ENCODE measurements at places on chromosomes 7 and 10. TPM values are rescaled to one million over a fixed set of nuclear protein-coding genes. Genes with fewer than 3 reads are reported as not detected.

LIPM gene
- total RNA-seq = not detected

CAMK1D gene
- total RNA-seq = 17.9 TPM

DNA sequence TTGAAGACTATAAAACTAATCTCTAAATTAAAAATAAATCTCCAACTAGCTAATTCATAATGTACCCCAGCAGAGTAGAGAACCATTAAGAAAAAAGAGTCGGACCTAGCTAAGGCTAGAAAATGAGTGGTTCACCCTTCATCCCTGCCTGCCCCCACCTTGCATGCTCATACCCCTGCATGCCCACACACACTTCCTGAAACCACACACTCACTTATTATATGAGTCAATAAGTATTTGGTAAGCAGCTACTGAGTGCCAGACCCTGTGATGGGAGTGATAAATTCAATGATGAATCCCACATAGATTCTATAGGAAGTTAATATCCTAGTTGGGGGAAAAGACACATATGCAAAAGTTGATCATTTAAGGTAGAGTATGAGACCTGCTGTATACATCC lies 152.9 kb upstream of the INHBA start:
- DNase-seq = no peak

GRCh38 chr10:18066947-18067346 lies 73.3 kb upstream of the CACNB2 start:
- DNase-seq = no peak

- DNase-seq = no peak
Observed at GRCh38 chr10:42574336-42574735, 64.0 kb downstream of the ZNF33B start.

DNA sequence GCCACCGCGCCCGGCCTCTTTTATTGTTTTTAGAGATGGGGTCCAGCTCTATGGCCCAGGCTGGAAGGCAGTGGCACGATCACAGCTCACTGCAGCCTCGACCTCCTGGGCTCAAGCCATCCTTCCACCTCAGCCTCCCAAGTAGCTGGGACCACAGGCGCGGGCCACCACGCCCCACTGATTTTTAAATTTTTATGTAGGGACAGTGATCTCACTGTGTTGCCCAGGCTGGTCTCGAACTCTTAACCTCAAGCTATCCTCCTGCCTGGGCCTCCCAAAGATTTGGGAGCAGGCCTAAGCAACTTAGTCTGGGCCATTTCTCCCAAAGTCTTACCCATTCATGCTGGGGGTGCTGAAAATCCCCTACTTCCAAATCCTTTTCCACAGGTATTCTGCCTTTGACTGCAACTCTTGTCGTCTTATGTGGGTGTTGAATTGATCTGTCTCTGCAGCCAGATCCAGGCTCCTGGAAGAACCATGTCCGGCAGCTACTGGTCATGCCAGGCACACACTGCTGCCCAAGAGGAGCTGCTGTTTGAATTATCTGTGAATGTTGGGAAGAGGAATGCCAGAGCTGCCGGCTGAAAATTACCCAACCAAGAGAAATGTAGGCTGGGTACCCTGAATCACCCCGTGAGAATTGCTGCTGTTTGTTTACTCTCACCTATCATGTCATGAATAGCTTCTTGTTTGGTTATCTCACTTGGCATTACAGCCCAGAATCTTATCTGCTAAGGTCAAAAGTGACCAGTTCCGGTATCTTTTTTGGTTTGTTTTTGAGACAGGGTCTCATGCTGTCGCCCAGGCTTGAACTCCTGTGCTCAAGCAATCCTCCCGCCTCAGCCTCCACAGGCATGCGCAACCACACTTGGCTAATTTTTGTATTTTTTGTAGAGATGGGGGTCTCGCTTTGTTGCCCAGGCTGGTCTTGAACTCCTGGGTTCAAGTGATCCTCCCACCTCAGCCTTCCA lies 1.1 kb downstream of the ZDHHC4 start:
- DNase-seq = no peak

DNA sequence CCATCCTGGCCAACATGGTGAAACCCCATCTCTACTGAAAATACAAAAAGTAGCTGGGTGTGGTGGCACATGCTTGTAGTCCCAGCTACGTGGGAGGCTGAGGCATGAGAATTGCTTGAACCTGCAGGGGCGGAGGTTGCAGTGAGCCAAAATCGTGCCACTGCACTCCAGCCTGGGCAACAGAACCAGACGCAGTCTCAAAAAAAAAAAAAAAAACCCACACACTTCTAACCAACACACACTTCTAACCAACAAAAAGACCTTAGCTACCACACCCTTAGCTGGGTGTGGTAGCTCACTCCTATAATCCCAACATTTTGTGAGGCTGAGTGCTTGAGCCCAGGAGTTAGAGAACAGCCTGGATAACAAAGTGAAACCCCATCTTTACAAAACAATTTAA lies 33.9 kb upstream of the SPOCK2 start:
- DNase-seq = peak; percentile 53

TLX1 gene
- not detected for total RNA-seq

DNA sequence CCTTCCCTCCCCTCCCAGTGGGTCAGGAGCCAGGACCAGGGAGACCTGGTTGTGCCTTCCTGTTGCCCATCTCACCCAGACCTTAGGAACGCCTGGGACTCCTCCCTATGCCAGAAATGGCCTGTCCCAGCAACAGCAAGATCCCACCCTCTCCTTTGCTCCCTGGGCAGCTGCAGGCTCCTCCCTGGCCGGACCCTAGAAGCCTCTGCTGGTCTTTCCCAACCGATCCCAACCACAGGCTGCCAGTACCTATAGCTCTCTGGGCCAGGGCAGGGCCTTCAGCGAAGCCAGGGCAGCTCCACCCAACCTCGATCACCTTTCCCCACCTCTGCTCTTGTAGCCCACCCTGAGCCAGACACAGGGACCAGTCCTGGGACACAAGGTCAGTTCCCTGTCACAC lies 21.9 kb downstream of the LDB3 start:
- no peak for DNase-seq

GOLGA7B gene
- 0.87 TPM for total RNA-seq

DNA sequence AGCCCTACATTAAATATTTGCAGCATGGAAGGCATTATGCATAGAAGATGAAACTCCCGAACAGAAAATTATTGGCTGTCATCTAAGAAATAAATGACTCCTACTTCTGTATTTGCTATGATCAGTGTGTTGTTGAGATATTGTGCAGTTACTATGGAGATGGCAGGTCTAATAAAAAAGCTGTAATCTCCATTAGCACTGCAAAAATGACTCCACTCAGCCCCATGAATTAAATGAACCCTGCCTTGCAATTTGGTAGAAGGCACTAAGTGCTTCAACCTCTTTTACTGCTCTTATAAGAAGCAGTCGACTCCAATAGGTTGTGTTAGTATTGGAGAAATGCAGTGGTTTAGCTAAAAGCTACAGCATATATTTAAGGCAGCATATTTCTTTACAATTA lies 290.0 kb upstream of the PHYHIPL start:
- DNase-seq = no peak

STAG3 gene
- total RNA-seq = 20.9 TPM

GRCh38 chr7:149562602-149563001 lies 65.0 kb upstream of the ZNF746 start:
- DNase-seq = no peak

NRG3 gene
- total RNA-seq = not detected

DNA sequence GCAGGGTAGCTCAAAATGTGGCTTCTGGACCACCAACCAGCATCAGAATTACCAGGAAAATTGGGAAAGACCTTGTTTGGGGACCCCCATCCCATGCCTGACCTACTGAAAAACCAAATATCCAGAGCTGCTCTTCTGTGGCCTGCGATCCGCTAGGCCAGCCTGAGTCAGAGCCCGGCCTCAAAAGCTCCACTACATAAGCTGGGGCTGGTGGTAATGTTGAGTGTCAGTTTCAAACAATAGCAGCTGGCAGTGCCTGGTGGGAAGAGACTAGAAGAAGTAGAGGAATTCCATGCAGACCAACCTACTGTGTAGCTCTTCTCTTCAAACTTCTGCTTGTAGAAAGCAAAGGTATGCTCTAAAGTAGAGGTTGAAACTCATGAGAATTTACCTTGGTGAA lies 52.0 kb downstream of the KLRG2 start:
- DNase-seq = no peak

DNA sequence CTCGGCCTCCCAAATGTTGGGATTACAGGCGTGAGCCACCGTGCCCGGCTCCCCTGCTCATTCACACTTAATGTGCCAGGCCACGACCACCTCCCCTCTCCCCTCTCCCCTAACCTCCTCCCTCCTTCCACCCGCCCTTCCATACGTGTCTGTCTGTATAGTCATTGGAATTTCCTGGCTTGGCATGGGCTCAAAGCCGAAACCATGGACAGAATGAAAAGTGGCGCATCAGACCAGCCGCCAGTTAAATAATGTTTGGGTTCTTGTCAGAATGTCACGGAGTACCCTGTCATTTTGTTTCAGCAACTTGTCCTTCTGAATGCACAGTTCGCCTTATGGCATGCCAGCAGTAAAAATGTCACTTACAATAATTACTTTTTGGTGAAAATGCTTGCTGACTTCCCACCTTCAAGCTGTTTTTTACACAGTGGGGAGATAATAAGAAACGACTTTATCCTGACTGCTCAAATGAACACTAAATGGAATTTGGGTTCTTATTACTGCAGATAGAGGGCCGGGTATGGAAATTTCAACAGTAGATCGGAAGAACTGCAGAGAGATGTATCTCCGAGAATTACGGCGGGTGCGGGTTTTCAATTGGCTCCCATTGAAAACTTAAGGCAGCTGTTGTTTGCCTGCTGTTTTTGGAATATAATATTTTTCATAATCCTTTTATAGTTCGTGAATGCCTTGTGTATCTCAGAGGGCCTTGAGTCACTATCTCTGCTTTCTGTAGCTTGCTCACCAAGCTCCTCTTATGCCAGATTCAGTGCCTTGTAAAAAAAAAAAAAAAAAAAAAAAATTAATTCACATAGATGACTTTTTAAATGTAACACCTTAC lies 65.5 kb upstream of the SH2B2 start:
- no peak for DNase-seq

GCK gene
- 1.1 TPM for total RNA-seq

DNA sequence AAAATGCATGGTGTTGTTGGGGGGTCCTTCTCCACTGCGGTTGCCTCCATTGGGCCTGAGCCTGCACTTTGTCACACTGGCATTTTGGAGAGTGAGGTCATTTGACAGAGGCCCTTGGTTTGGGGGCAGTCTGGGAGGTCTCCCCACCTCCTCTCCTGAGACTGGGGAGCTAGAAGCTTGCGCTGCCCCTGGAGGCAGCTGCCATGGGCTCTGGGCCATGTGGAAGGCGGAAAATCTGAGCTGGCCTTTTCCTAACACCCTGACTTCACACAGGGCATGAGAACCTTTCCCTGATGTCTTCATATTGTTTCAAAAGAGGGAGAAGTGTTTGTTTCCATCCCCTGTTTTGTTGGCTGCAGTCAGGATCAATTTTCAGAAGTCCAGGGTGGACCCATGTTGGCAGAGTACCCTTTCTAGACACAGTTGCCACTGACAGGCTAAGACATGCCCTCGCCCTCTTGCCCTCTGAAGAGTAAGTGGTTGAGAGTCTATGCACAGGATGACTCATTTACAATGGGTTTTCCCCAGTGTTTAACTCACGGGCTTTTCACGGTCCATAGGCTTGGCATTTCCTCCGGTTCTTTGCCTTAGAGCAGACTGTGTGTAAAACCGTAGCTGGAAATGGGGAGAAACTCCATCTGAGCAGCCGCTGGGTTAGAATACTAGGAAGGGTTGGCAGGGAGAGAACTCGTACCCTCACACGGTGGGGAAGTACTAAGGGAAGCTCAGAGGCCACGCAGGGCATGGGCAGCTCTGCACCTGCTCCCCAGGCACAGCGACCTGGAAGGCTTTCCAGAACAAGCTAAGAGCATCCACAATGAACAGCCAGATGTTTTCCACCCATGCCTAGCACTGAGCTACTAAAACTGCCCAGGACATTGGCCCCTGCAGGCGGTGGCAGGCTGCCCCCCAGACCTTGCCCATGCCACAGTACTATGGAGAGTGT lies 655.0 kb downstream of the SDK1 start:
- no peak for DNase-seq

IDI2 gene
- not detected for total RNA-seq

DNA sequence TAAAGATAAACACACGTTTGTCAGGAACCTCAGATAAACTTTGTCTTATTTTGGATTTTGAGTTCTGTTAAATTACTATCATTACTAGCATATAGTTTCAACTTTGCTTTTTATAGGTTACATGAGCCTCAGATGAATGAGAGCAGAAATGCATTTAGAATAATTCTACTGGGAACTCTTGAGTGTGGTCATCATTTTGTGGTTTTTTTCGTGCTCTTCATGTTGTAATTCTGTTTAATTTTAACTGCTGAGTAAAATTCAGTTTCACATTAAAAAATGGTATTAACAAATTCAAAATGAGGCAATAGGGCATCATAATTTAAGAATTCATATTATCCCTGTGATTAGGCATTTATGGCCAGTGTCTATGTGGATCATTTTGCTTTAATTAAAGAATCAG lies 72.9 kb downstream of the GNAI1 start:
- no peak for DNase-seq

DNA sequence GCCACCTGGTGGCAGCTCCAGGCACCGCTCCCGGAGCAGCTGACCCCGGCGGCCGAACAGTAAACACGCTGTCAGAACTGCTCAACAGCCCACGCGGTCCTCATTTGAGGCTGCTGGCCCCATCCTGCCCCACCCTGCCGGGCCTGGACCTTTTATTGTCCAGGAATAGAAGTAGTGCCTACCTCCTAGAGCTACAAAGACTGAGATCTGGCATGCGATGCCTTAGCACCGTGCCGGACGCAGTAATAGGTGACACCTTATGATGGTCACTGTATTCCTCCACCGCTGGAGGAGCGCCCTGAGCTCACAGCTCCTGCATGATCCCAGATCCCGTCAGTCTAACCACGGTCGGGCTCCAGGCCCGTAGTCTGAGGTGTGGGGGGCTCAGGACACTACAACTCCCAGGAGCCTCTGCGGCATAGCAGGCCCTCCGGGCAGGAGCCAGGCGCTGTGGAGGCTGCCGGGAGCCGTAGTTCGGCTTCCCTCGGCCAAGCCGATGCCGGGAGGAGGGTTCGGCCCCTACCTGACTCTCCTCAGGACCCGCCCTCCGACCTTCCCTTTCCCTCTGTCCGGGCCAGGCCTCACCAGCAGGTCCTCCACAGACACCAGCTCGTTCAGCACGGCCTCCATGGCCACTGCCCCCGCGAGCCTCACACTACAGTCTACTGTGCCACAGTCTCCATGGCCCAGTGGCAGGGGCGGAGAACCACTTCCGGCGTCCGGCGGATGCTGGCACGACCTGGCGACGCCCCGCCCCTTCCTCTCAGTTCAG lies at the start of gene FIS1:
TSS of gene FIS1 (minus strand) at position 707 of the 772 bp plus-strand sequence. CDS start at position 630, 77 bp downstream.
- DNase-seq = peak; percentile 95
